ENCODE measurements at places on chromosomes 7 and 10.

GRCh38 chr10:97010695-97011206, 175.0 kb downstream of the SLIT1 start:
- DNase-seq = no peak

DNA sequence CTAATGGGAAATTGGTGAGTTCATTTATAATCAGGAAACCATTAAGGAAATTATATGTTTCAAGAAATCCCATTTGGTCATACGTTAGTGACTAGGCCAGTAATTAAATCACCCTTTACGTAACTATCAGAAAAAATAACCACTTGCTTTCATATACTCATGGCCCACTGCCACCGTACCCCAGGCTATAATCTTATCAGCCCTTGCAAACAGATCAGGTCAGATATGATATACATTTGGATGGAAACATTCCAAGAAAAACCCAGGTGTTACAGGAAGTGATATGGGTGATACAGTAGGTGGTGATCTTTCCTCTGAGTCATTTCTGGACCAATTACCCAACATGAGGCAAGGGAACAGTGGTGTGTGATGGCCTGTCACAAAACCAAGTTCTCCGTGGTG, 481.0 kb upstream of the SEMA3A start:
- peak; percentile 12 for DNase-seq

DNA sequence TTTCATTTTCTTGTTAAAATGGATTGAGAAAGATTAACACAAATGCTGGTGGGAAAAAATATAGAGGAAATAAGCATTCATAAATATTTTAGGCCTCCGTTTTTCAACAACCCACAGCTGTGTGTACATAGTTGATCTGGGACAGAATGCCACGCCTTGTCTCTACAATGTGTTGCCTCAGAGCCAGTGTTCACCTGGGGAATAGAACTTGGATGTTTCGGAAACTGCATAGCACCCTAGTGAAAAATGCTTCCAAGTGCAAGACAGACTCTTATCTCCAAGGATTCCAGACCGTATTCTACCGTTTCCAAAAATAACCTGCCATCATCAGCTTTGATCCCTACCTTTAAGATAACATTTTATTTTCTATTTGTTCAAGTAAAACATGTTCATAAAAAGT, 260.9 kb downstream of the SDK1 start:
- DNase-seq = peak; percentile 20

DNA sequence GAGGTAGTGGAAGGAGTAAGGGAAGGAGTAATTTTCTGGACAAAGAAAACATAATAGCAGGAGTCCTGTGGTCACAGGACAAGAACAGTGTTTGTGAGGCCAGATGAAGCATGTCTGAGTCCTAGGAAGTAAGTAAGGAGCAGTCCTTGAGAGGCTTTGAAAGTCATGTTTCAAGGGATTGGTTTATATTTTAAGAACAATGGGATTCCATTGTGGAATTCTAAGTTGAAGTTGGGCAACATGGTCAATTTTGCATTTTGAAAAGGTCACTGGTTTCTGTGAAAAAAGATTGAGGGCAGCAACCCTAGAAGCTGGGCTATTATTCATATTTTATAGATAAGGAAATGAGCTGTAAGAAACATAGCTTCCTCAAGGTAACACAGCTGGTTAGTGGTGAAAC, 10.8 kb upstream of the SLC25A28 start:
- DNase-seq = no peak

DNA sequence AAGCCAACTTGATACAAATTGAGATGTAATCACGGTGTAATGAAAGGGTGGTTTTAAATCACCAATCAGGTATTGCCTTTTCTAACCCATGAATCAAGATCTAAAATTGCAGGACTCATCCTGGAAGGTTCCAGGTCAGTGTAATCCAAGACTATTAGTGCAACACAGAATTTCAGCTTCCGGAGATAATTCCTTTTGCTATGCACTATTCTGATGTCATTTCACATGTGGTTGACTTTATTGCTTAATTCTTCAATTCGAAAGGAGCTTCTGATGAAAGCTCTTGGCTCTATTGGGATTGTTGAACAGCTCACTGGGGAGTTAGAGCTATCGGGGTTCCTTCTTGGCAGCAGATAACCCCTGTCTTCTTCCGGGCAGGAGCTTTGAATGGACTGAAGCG, 147.4 kb upstream of the INSYN2A start:
- DNase-seq = no peak

- DNase-seq = peak; percentile 88
These were observed 29.7 kb upstream of the SEC61G start for GRCh38 chr7:54788664-54789063.

- DNase-seq = no peak
These were observed 41.8 kb downstream of the APBB1IP start for GRCh38 chr10:26479766-26480492.

- DNase-seq = peak; percentile 61
These were observed at the start of gene JAZF1 for GRCh38 chr7:28180364-28181147. Gene JAZF1 (minus strand): TSS chr7:28180795.

- DNase-seq = no peak
These were observed 44.7 kb upstream of the AASS start for GRCh38 chr7:122188785-122189184.

DNA sequence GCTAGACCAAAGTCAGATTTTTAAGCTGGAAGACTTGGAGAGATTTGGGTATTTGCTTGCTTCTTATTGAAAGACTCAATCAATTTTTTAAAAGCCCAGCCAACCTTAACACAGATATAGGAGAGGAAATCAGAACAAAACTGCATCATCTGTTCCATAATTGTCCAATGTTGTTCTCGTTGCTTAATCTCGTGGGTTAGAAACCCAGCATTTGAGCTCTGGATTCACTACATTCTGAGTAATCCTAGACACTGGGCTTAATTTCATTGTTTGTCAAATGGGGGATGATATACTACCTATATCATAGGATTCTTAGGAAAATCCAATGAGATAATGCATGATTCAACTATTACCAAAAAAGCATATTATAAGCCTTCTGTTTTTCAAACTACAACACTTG, 48.9 kb downstream of the CALD1 start:
- no peak for DNase-seq

DNA sequence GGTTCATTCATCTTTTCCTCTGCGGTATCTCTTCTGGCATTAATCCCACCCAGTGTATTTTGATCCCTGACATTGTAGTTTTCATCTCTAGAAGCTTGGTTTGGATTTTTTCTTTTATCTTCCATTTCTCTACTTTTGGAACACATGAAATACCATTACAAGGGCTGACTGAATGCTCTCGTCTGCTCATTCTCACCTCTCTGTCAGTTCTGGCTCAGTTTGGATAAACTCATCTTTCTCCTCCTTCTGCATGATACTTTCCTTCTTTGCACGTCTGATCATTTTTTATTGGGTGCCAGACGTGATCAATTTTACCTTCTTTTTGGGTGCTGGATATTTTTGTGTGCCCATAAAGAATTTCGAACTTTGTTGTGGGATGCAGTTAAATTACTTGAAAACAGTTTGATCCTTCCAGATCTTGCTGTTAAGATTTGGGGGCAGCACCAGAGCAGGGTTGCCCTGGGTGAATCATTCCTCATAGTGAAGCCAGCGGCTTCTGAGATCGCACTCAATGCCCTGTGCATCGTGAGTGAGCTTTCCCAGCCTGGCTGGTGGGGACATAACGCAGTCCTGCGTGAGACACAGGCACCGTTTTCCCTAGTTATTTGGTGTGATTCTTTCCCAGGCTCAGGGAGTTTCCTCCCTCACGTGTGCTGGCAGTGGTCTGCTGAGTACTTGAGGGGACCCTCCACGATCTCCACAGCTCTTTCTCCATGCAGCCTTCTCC, 53.8 kb downstream of the LHPP start:
- DNase-seq = no peak

DNA sequence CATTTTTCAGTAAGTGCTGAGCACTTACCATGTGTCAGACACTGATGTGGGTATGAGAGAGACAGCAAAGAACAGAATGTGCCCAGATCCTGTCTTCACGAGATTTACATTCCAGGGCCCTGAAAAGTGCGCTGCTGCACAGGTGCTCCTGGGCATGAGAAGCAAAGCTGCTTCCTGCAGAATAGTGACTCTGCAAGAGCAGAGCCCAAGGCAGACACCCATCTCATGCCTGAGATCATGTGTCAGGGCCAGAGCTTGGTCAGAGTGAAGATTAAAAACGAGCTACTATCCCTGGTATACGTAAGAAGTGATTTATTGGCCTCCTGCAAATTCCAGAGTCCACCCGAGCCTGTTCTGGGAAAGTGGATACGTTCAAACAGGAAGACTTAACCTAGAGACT, 824.4 kb downstream of the GRID1 start:
- no peak for DNase-seq

DNA sequence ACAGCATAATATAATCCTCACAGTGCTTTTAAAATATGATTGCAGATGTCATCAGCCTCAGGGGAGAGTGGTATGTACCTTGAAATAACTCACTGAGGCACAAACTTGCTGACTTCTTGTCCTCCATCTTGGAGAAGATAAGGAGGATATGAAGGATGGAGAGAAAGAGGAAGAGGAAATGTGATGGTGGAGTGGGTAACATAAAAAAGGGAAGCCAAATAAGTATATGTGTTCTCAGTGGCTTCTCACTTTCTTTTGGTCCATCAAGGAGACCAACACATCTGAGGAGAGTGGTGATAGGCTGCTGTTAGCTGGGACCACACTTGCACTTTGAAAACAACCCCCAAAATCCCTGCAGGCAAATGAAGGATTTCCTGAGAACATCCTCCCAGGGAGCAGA, 21.6 kb upstream of the ZNF37A start:
- no peak for DNase-seq

DNA sequence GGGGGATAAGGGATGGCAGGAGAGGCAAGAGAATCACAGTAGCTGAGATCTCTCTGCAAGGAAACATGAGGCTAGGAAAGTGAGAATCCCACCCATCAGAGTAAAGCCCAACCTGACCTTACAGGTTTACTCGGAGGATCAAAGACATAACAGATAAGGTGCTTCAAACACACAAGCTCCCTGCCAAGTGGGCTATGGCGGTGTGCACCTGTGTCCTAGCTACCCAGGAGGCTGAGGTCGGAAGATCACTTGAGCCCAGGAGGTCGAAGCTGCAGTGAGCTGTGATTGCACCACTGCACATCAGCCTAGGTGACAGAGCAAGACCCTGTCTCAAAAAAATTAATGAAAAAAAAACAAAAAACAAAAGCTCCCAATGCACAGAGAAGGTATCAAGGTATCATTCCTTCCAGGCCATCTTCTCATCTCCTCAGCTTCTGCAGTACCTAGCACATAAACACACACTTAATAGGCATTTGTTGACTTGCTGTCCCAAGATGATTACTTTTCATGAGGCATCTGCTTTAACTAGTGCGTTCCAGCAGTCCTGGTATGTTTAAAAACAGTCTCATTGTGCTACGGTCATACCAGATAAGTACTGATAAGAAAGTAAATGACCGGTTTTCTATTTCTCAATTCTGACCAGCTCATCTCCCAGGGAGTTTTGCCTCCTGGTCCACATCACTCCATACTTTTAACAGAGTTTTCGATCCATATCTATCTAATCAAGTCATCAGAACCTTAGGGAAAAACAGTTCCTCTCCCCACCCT, 13.3 kb downstream of the GNA12 start:
- no peak for DNase-seq

DNA sequence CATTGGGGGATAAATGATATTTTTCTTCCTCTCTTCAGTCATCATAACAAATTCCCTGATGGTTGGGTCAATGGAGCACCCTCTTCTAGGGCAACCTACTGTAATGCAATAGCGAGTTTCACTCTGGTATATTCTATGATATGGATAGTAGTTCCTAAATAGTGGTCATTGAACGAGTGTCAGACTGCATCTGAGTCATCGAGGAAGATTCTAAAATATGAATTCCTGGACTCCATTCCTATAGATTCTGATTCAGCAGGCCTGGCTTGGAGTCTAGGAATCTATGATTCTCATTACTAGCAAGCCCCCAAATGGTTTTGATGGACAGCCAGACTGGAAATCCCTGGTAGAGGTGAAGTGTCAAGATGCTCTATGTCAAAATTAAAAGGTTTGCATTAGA, 254.5 kb downstream of the BUB3 start:
- no peak for DNase-seq

GRCh38 chr7:100211342-100211780, 8.4 kb upstream of the PVRIG start:
- no peak for DNase-seq

DNA sequence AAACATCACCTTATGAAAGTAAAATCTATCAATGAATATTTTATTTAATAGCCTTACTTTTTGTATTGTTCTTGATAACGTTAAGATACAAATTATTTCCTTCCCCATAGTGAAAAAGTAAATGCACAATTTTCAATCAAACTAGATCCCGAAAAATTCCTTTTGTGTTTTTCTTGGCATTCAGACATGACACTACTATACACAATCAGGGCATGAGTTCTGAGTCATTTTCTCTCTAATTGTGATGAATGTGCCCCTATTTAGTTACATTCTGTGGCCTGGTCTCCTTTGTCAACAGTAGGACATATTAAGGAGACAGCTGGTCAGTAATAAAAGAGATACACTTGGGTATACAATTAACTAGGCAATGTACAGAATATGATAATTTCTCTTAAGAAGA, 19.8 kb downstream of the COL1A2 start:
- DNase-seq = peak; percentile 30

DNA sequence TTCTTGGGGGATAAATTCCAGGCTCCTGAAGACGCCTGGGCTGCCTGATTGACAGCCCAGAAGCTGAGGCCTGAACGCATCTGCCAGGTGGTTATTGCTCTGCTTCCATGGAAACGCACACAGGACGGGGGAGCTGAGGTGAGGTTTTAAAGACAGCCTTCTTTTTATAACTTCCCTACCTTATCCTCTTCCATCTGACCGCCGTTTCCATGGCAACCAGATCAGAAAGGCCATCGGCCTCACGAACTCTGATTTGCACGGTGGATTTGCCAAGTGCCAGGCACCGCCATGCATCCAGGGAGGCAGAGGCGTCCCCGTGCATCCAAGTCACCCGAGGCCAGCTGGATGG, 260.9 kb downstream of the ADARB2 start:
- no peak for DNase-seq

DNA sequence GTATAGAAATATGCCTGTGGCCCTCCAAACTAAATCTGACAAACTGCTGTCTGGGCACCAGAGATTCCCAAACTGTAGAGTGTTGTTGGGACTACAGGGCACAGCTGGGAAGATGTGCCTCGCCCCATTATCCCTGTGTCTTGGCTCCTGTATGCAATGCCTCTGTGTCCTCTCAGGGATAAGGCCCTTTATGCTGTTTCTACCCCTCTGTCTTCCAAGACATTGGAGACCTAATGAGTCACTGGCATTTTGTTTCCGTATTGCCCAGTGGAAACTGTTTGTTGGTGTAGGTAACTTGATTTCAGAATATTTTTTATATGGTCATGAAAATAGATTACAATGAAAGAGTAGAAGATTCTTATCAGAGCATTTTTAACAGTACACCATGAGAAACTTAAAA, 183.2 kb downstream of the GLI3 start:
- DNase-seq = no peak

All from NCI-H748 treated with DMSO at 0.1 percent for 48 hours (cell line).